ENCODE measurements at places on chromosomes 3 and 15.

DNA sequence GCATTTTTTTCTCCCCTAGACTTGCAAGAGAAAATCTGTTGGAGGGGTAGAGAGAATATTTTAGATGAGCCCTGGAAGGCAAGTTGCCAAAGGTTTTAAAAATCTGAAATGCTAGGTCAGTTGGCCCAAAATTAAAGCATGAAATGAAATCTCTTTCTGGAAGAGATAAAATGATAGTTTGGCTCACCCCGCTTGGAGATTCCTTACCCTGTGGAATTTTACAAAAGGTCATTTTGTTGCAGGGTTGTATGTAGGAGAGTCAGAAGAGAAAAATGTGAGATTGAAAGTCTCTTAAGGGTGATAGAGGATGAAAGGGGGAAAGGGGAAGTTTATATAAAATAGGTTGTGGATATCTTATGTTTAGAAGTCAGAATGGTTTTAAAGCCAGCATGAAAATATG lies 277.8 kb downstream of the CD47 start:
- DNase-seq = no peak

DNA sequence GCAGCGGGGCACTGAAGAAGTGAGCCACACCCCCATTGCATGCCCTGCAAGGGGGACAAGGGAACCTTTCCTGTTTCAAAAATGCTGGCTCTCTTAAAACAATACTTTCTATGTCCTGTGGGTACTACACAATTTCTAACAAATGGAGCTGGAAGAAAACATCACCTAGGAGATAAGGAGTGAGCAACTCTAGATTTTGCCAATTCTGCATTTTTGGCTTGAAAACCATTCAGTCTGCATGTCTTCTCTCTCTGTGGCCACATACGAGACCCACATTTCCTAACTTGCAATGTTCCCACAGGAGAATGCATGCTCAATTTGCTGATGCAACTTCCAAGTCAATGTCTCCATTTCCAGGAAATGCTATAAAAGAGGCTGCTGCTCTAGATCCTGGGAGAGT lies 662.0 kb downstream of the SQOR start:
- no peak for DNase-seq

- DNase-seq = no peak
These were observed 72.3 kb upstream of the PDZRN3 start for GRCh38 chr3:73697020-73697419.

- DNase-seq = no peak
These were observed 28.4 kb upstream of the LIMD1 start for GRCh38 chr3:45566196-45566595.

DNA sequence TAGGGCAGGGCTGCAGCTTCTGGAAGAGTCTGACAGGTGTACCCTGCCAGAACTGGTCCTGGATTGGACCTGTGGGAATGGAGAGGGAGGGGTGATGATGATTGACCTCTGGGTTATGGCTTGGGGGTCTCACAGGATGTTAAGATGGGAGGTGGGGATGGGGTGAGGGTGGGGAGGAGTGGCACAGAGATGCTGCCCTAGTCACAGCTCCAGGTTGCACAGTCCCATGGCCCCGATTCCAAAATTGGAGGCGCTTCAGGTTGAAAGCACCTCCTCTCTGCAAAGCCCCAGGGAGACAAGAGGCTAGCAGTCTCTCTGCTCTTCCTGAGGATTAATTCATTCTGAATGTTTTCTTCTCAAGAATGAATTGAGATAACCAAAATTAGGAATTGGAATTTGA lies 101.4 kb downstream of the FAM43A start:
- no peak for DNase-seq

DNA sequence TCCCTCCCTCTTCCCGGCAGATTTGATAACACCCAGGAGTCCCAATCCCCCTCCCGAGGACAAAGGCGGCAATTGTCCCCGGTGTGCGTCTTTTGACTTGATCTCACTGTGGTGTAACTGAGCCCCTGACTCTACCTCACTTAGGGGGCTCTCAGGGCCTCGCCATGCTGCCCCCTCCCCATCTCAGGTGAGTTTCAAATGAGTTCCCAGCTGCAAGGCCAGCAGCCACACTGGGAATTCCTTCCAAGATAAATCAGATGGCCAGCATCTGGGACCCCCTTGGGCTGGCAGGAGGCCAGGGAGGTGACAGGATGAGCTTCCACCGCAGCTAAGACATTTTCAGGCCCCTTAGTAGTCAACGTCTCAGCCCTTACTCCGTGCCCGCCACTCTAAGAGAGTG lies 35.0 kb downstream of the WNT7A start:
- DNase-seq = no peak

GRCh38 chr15:57554063-57554811 lies 37.5 kb upstream of the MYZAP start:
- DNase-seq = no peak

DNA sequence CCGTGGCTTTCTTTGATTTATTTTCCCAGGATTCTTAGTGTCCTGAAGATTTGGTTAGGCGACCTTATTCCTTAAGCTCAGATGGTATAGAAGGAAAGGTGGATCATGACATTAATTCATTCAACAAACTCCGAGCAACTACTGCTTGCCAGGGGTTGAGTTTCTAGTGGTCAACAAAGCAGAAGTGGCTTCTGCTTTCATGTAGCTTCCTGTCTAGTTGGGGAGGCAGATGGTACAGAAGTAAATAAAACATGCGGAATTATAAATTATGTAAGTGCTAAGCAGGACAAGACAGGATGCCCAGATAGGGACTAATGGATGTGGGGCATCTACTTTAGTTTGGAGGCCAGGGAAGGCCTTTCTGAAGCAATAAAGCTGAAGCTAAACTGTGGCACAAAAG lies 15.6 kb downstream of the EEFSEC start:
- no peak for DNase-seq

- no peak for DNase-seq
These were observed 55.6 kb upstream of the DLG1 start for GRCh38 chr3:197353867-197354567.

- DNase-seq = no peak
These were observed 37.3 kb downstream of the SUMF1 start for GRCh38 chr3:4429648-4430350.

DNA sequence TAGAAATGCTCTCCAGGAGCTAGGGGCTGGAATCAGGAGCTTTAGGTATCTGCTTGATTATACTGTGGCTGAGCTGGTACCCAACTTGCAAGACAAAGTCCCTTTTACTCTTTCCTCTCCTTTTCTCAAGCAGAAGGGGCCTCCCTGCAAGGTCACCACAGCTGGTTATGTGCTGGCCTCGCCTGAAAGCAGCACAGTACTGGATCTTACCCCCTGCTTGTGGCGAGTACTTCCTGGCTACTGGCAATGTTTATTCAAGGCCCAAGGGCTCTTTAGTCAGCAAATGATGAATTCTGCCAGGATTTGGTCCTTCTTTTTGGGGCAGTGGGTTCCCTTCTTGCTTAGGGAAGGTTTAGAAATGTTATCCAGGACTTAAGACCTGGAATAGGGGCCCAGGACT lies 234.6 kb downstream of the RAP2B start:
- DNase-seq = no peak

DNA sequence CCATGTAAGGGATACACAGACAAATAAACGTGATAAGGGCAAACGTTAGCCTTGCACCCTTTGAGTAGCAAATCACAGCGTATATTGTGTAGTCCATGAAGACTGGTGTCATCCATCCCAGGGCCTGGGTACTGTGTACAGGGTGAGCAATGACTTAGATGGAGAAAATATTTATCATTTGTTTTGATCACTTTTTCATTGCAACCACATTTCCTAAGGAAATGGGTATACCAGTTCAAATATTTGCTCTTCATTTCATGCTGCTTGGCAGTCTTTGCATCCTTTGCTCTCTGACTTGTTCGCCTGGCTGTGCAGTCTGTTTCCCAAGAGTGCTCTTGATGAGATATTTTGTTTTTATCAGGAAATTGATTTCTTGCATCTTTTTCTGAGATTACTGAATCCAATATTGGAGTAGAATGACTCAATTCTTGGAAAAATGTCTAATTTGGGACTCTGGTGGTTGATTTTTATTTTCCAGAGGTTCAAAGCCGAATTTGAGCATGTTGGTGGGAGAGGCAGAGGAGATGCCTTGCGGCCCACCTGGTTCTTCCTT lies 424.6 kb upstream of the SEMA6D start:
- no peak for DNase-seq

- no peak for DNase-seq
These were observed 76.5 kb downstream of the PFN2 start for GRCh38 chr3:149894205-149894604.

DNA sequence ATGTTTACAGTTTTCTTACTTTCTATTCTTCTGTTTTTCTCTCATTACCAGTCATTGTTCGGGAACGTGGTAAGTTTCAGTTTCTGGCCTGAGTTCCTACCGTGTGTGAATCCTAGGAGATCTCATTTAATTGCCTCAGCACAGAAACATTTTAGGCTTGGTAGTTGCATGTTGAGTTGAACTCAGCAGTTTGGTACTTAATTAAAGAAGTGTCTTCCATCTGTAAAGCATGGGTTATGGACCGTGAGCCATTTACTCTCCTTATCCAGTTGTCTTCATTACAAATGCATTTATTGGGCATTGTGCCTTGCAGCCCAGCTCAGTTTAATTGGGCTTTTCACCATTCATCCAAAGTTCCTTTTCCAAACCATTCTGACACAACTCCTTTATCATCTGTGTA lies 142.1 kb upstream of the CHRM5 start:
- DNase-seq = no peak

- DNase-seq = peak; percentile 26
These were observed 125.1 kb downstream of the SHQ1 start for GRCh38 chr3:72722930-72723726.

GRCh38 chr15:67605871-67606270 lies 63.4 kb downstream of the MAP2K5 start:
- DNase-seq = no peak

All from activated naive CD8-positive, alpha-beta T cell treated with anti-CD3 and anti-CD28 coated beads for 36 hours (primary cell).